CD4-positive, alpha-beta T cell (primary cell): ENCODE measurements at places on chromosomes 4 and X.

GRCh38 chrX:133185938-133186337 is 32.2 kb downstream of the TFDP3 start:
- DNase-seq, result no peak

DNA sequence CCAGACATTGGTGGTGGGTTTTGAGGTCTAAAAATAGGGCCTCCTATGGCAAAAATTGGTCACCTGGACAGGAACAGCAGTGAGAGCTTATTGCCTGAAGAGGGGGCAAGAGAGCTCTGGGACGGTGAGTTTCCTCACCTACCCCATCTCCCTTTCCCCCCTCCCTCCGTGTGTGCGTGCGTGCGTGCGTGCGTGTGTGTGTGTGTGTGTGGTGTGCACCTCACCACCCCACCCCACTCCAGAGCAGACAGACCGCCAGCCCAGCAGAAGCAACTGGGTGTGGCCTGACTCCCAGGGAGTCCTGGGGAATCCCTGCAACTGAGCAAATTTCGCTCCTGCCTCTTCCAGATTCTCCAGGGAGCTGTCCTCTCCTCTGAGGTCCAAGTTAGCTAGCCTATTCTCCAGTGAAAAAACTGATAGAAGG is 44.7 kb downstream of the PRPS1 start:
- peak; percentile 79 for DNase-seq

- DNase-seq, result no peak
Measured at GRCh38 chrX:22445880-22446279, 173.2 kb downstream of the CBLL2 start.

- no peak for DNase-seq
Measured at GRCh38 chrX:13520351-13520750, 49.0 kb upstream of the EGFL6 start.

- DNase-seq, result no peak
Measured at GRCh38 chrX:153782313-153782712, 1.5 kb downstream of the SRPK3 start.
